Hair follicular keratinocyte (primary cell): ENCODE measurements at places on chromosomes 6 and 20. TPM values are rescaled to one million over a fixed set of nuclear protein-coding genes. Genes with fewer than 3 reads are reported as not detected.

Gene PSORS1C2
- total RNA-seq: not detected in 2 replicates

Gene SEMG2
- total RNA-seq: not detected in 2 replicates

Gene LAMA4
- total RNA-seq: 1.8 TPM in 1 of 2 replicates, not detected in the other

Gene LRRN4
- 0.16 and 0.84 TPM in 2 replicates for total RNA-seq
